Natural killer cell treated with Interleukin-12 subunit alpha and Interleukin-12 subunit beta and Interleukin-15 and Interleukin-18, amount 100 ng/mL, for 72 hours (primary cell): ENCODE measurements at places on chromosomes 5 and 9.

DNA sequence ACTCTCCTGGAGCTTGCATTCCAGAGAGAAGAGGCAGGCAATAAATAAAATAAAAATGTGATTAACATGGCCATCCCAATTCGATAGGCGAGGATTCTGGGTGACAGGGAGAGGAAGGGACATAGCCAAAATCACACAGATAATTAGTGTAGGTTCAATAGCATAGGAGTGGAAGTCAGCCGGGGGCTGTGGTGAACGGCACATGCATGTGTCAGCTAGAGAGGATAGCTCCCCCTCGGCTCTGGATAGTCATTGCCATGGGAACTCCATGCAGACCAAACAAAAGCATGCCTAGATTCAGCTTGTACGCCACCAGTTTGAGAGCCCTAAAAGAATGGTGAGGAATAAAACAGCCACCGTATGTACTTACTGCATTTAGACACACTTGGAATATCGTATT lies 223.5 kb downstream of the GRIA1 start:
- DNase-seq, result no peak

GRCh38 chr9:116323012-116323411 lies 169.4 kb downstream of the PAPPA start:
- DNase-seq, result no peak

DNA sequence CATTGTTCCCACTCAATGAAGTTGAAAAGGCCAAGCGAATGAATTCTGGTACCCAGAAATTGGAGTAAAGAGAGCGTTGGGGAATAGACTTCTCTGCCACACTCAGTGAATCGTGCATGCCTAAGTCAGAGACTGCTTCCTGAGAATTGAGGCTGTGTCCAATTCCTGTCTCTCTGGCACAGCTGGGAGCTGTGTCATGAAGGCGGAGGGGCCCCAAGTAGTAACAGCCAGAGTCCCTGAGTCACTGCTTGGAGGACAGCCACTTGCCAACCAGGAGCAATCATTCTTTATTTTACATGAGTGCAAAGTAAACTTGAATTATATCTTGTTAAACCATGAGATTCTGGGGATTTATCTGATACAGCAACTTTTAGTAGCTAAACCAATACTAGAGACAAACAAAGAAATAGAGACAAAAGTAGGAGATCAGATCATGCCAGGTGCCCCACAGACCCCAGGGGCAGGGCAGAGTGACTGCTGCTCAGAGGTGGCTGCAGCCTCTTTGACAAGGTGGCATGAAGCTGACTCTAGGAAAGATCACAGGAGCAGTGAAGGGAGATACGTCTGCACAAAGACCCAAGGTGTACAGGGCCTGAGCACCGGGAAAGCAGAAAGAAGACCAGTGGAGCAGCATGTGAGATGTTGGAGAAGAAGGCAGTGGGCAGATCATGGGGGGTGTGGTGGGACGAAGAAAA lies 246.0 kb downstream of the GADD45G start:
- no peak for DNase-seq

GRCh38 chr9:122797316-122798063 lies 2.4 kb upstream of the OR1K1 start:
- no peak for DNase-seq

DNA sequence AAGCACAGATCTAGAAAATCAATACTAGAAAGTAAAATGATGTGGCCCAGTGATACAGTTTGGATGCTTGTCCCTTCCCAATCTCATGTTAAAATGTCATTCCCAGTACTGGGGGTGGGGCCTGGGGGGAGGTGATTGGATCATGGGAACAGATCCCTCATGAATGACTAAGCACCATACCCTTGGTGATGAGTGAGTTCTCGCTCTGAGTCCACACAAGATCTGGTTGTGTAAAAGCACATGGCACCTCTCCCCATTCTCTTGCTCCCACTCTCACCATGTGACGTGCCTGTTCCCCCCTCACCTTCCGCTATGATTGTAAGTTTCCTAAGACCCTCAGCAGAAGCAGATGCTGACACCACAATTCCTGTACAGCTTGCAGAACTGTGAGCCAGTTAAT lies 234.2 kb upstream of the CDH6 start:
- DNase-seq, result no peak

DNA sequence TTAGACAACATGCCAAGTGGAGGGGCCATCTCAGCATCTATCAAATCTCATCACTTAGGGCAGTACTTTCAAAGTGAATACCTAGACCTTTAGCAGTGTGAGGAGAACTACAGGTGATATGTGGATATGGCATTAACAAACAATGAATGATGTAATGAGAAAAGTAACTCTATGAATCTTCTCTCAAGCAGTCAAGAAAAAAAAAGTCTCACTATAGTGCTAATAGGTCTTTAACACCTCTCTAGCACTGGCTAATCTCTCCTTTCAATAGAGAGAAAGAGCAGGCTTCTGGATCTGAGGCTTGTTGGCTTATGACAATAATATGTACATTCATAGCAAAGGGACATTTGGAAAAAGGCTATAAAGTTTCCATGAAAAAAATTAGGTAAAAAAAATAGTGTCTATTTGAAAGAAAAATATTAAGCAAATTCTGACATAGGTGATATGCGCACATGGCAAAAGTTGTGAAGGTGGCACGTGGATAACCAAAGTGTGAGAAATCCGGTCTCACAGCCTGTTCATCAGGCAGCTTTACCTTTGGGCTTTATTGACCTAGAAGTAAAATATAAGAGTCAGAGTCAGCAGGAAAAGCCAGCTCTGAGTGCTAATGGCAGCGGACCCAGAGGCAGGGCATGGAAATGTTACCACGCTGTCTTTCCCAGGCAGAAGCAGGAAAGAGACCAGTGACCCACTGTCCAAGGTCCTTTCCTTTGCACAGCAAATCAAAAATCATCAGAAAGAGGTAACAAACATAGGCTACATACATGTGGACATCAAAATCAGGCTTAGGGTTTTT lies 203.4 kb downstream of the EFNA5 start:
- DNase-seq, result no peak

GRCh38 chr9:114995681-114996221 lies 65.4 kb upstream of the TNFSF8 start:
- DNase-seq, result no peak

GRCh38 chr9:29701559-29701958 lies 2128.3 kb upstream of the C9orf72 start:
- DNase-seq, result no peak

- no peak for DNase-seq
Measured at GRCh38 chr5:34452170-34452828, 203.8 kb upstream of the RAI14 start.

GRCh38 chr9:113807173-113808061 lies 68.7 kb upstream of the ZNF618 start:
- DNase-seq, result no peak

DNA sequence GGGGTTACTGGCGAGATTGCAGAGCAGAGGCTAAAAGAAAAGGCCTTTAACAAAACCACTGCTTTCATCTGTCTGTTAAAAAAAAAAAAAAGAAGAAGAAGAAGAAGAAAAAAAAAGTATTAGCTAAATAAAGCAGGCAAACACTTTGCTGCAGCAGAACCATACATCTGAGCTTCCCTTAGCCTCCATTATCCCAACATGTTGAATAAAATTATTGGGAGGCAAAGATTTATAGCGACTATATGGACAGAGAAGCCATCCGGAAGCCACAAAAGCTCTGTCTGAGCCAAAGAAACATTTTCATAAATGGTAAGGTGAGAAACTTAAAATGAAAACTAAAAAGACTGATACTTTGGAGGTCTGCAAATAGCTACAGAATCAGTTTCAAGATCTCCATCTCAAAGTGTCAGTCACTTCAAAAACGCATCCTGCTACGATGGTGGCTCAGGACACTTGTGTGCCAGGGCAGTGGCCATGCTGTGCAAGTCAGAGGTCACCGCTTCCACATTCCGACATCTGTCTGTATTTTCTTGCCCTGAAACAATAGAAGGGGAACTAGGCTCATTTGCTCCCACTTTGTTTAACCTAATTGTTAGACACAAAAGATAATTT lies 9.6 kb downstream of the EFNA5 start:
- DNase-seq, result no peak

DNA sequence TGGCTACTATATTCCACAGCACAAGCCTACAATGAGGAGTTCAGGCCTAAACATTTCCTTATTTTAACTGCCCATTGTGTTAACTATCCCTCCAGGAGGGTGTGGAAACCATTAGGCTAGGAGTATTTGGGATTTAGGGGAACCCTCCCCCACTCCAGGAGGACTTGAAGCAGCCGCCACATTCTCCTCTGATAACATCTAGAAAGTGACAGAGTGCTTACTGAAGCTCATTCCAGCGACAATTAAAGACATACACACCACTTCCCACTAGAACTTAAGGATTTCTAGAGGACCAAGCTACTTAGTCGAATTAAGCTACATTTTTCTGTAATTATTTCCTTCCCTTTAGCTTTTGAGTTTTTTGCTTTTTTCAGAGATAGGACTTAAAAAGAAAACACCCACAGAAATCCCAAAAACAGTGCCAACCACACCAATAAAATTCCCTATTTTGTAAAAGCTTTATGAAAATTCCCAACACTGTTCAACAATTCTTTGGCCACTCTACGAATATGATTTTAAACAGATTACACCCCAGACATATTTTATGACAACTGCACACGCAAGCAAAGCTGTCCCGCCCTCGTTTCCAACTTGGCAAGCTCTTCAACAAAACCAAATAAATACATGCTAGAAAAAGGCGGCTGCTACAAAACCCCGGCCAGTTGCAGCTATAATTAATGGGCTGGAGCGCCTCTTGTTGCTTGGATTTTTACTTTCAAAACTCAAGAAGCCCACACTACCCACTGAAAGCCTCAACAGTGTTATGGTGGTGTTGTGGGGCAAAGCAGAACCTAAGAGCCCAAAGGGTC lies 4.5 kb downstream of the ROR2 start:
- no peak for DNase-seq

- no peak for DNase-seq
Measured at GRCh38 chr9:5388026-5388819, 48.5 kb upstream of the RLN1 start.

DNA sequence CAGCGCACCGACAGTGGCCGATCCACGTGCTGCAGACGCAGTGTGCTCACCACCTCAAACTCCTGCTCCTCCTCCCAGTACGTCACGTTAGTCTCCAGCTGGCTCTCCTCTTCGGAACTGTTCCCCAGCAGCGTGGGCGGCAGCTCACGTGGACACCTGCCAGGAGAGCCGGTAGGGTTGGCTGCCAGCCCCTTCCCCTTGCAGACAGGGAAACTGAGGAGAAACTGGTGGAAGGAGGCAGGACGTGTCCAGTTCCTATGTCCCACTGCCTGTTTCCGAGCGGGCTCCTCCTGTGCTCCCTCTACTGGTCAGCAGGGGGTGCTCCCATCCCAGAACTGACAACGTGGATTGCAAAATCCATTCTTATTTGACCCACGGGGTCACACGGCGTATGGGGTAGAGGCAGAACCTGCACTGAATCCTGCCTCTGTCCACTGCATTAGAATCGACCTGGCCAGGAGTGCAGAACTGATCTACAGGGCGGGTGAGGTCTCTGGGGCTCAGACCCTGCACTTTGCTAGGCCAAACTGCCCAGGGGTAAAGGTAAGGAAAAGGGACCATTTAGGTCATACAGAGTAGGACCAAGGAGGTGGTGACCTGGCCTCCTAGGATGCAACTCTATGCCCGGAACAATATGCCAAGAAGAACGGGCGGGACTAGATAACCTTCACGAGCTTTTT lies 25.7 kb downstream of the PDGFRB start:
- DNase-seq, result peak; percentile 71

- DNase-seq, result no peak
Measured at GRCh38 chr5:160311491-160312133, 752 bp downstream of the CCNJL start.

- no peak for DNase-seq
Measured at GRCh38 chr5:53900677-53901076, 340.2 kb downstream of the NDUFS4 start.

- no peak for DNase-seq
Measured at GRCh38 chr9:122080986-122081385, 12.1 kb downstream of the TTLL11 start.

DNA sequence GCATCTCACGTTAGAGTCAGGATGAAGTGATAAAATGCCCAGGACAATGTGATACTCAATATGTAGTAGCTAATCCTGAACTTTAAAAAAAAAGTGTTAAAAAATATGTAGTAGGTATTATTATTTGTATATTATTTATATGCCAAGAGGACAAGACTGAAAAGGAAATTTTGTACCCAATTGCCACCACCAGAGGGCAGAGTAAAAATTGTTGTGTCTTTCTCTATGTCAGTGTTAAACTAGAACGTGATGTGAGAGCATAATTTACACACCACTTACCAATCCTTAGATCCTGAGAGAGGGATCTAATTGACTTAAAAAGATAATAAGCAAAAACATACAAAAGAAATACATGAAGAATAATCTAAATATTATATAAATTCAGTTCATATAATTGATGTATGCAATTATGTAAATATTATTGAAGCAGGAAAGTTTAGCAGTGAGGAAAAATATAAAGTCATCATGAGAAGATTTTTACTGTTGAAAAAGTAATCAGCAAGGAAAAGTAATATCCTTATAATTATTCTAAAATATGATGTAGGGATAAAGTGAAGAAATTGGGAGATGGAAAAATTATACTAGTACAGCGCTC lies 288.9 kb downstream of the RAB3C start:
- no peak for DNase-seq

DNA sequence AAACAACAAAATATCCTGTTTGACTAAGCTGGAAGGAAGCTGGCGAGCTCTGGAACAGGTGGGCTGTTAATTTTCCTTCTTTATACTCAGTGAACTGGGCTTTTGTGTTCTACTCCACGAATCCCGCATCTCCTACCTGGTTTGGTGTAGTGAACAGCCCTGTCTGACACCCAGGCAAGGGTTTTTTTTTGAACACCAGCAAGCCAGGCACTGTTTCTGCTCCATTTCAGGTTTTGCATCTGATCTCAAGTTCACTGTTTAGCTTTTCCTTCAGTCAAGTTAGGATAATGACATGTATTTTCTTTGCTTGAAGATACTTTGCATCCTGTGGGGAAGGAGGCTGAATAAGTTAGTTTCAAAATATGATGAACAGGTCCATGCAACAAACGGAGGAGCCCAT lies 204.5 kb downstream of the SEMA6A start:
- DNase-seq, result no peak

- DNase-seq, result no peak
Measured at GRCh38 chr5:115626445-115626823, 598 bp upstream of the TMED7 start.

GRCh38 chr5:174560861-174561260 lies 163.5 kb upstream of the MSX2 start:
- DNase-seq, result no peak

- DNase-seq, result no peak
Measured at GRCh38 chr5:42235837-42236236, 187.4 kb upstream of the GHR start.

GRCh38 chr5:32044434-32044833 lies 129.7 kb downstream of the GOLPH3 start:
- no peak for DNase-seq
